ENCODE measurements at places on chromosomes 3 and 15.

DNA sequence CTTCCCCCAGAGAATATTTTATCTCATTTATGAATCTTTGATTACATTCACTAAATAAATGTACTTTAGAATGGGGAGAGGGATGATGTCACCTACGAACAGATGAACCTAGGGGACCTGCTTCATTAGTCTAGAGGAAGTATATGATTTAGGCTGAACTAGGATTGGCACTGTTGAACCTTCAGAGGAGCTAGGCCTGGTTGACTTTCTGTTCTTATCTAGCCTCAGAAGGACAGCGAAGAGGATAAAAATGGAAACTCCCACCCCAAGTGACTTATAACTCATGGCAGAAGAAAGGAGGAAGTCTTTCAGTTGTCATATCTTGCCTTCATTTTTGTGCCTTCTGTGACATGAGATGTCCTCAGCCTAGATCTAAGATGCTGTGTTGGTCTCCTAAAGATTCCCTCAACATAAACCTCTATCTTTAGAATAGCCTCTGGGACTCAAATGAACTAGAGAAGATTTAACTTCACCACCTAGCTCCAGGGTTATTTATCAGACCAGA is 42.6 kb downstream of the POLG start:
- no peak for DNase-seq

GRCh38 chr15:74387141-74387541 is 19.7 kb upstream of the CYP11A1 start:
- DNase-seq, result peak; percentile 71

DNA sequence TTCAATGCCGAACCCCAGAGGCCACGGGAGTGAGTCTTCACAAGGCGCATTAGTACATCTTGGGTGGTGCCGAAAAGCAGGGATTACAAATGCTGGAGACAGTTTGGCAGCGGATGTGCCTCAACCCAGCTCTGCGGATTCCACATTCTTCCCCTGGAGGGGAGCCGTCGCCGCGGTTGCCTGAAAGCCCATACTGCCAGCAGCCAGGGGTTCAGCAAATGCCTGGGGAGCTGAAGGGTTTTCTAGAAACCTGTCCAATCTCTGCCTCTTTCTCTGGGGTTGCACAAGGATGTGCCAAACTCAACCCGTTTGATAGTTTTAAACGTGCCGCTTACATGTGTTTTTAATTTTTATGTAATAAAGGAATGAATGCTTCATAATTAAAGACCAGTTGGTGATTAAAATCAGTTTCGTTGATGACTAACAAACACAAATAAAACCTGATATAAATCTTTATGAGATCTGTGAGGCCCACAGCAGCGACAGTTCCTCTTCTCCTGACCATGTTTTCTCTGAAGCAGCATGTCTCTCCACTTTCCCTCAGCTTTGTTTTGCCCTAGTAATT is 74.6 kb upstream of the LEKR1 start:
- no peak for DNase-seq

DNA sequence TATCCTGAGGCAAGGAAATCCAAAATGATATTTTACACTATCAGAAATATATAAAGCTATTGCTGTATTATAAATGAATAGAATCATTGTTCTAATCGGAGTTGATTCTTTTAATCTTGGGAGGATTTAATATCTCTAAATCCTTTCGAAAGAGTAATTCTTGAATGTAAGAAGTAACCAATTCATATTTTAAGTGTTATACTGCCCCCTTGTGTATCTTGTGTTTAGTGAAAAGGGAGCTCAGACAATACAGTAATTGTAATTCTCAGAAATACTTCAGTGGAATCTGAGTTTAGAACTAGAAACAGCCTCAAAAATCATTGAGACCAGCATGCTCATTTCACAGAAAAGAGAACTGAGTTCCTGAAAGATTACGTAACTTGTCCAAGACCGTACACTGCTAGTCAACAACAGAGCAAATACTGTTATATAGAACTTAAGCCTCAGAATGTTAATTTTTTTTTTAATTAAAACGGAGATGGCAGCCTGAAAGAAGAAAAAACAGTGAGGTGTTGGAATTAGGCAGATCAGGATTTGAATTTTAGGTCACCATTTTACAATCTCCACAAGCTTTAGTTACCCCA is 42.9 kb downstream of the PLCH1 start:
- DNase-seq, result no peak

DNA sequence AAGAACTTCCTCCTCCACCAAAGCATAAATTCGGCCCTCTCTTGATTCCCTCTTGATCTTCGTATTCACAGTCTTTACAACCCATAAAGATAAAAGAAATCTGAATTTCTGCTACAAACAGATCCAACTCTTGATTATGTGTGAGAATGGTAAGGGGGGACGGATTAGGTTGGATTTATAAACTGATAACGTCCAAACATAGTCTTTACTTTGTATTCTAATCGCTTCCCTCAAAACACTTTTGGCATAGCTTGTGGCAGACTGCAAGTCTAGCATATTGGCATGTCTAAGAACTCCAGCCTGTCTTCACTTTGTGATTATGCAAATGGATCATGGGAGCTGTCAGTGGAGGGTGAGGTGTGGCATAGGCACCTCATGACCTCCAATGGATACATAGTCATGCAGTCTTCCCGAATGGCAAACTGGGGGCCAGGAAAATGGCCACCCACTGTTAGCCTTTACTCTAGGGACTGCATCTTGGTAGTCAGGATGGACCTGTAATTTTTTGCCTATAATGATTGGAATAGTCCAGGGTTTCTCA is 24.3 kb upstream of the GPR171 start:
- DNase-seq, result no peak

- DNase-seq, result no peak
These were observed 58.7 kb upstream of the ARHGEF26 start for GRCh38 chr3:154062513-154062912.

- DNase-seq, result no peak
These were observed 8.0 kb upstream of the OXTR start for GRCh38 chr3:8777201-8777977.

DNA sequence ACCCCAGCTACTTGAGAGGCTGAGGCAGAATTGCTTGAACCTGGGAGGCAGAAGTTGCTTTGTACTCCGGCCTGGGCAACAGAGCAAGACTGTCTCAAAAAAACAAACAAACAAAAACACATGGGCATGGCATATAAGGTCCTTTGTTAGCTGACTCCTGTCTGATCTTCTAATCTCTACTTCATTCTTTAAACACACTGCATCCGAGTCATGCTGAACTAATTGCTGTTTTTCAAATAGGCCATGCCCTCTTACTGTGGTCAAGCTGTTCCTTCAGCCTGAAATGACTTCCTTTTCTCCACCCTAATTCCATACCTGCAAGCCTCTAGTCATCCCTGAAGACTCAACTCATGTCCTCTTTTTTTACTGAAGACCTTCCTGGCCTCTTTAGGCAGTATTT is 22.3 kb upstream of the SLMAP start:
- DNase-seq, result no peak

DNA sequence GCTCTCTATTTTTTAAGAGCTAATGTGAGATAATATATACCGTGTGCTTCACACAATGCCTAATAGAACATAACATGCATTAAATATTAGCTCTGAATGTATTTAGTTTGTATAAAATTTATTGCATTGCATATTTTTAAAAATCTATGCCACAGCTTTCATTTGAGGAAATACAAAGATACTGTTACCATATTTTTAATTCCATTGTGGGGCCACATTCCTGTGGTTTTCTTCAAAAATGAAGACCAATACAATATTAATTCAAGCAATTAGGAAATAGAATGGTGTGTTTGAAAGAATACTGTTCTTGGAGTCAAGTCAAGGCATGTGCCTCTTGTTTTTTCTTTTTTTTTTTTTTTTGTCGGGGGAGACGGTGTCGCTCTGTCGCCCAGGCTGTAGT is 95.4 kb upstream of the CADPS start:
- DNase-seq, result no peak

Measured in dorsolateral prefrontal cortex (tissue), 122 donors.